ENCODE measurements at places on chromosomes 3 and 15.

DNA sequence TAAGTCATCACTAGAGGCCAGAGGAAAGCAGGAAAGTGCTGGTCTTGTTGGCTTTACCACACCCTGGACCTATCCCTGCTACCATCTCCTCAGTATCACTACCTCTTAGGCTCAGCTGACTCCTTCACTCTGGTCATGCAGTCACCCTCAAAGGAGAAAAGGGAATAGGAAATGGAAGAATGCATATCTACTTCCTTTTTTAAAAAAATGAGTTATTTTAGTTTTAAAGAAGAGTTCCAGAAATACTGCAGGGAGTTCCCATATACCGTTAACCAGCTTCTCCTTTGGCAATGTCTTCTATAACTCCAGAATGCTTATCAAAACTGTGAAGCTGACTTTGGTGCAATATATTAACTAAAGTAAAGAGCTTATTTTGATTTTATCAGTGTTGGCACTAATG lies 688.6 kb downstream of the DIPK2A start:
- DNase-seq, result no peak

DNA sequence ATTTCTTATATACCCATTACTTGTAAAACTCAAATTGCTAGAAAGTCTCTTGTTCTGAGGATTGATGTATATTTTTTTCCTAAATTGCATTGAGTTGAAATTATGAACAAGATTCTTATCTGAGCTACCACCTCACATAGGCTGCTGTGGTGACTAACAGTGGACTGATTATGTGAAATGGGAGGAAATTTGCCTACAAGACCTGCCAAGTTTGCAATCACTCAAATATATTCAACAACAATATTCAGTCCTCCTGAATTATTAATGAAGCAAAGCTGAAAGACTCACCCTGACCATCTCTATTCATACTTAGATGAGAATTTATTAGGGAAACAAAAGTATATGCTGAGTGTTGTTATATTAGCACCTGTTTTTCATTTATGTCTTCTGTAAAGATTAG lies 412.6 kb upstream of the SEMA6D start:
- DNase-seq, result no peak

DNA sequence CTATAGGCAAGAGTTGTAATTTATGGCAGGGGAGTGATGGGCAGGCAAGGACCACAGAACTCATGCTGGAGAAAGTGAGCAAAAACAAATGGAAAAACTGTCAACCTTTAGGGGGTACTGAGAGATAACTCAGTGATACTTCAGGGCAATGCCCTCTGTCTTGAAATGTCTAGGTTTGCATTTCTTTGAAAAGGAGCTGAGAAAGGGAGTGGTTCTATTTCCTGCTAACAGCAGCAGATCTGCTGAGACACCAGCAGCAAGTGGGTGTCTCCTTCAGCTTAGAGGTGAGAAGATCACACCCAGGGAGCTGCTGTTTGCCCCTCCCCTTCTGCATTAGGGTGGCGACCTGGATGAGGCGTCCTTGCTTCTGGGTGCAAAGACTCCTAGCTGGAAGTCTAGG lies 42.3 kb upstream of the XIRP1 start:
- no peak for DNase-seq

- no peak for DNase-seq
These were observed 176.1 kb upstream of the RGMA start for GRCh38 chr15:93265111-93265556.

GRCh38 chr3:175311946-175312345 lies 452.8 kb downstream of the NAALADL2 start:
- no peak for DNase-seq

DNA sequence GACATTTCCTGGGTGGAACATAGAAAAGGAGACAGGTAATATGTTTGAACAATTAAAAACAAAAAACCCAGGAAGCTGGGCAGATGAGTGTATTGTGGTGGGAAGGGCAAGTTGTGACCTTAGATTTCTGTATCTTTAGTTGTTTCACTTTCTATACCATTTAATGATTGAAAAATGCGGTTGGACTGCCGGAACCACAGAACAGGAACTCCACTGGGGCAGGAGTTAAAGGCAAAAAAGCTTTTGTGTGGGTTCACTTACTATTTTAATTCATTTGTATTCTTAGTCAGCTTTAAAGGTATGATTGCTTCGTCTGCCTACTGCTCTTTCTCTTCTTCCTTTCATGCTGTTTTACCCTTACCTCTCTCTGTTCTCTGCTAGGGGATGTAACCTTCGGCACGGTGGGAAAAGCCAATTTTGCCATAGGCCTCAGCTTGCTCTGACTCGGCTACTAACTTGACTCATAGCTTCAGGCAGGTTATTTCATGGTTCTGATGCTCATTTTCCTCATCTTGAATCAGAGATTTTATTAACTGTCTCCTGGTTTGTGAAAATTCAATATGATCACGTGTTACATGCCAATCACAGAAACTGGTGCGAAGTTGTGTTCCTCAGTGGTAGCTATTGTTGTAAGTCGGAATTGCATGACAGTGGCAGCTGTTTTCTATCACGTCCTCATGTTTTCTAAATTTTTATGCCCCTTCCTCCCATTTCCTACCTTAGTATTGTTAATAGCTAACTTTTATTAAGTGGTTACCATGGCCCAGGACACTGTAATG lies 1.6 kb upstream of the MCTP2 start:
- DNase-seq, result peak; percentile 35
